Right cardiac atrium (tissue), 5 donors: ENCODE measurements at places on chromosomes 2 and 18.

GRCh38 chr2:83587309-83587708, 871.8 kb downstream of the SUCLG1 start:
- no peak for DNase-seq

GRCh38 chr2:141554810-141555209, 576.0 kb downstream of the LRP1B start:
- DNase-seq = no peak

DNA sequence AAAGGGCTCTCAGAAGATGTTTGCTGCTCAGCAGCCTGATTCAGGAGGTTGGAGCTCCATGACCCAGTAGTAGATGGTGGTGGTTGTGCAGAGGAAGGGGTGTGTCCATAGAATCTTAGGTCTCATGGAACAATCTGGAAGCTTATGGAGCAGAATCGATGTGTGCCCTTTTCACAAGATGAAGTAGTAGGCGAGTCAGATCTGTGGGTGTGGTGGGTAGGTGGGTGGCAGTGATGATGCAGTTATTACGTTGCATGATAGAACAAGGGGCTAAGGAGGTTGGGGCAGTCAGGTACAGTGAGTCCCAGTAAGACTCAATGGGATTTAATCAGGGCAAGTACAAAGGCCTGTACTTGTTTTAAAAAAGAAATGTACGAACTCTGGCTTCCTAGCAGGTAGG, 9.1 kb downstream of the TET3 start:
- no peak for DNase-seq

GRCh38 chr2:17747684-17748452, 5.7 kb downstream of the SMC6 start:
- DNase-seq = no peak

- peak; percentile 80 for DNase-seq
Measured at GRCh38 chr2:98140210-98140609, 53.2 kb downstream of the VWA3B start.

- no peak for DNase-seq
Measured at GRCh38 chr2:96157649-96158553, 12.7 kb upstream of the DUSP2 start.

GRCh38 chr2:240551288-240551687, 6.5 kb downstream of the ANKMY1 start:
- no peak for DNase-seq

- DNase-seq = no peak
Measured at GRCh38 chr2:241991299-241991698, 121.8 kb downstream of the RTP5 start.

GRCh38 chr2:218444692-218445357, 25.9 kb downstream of the VIL1 start:
- no peak for DNase-seq

DNA sequence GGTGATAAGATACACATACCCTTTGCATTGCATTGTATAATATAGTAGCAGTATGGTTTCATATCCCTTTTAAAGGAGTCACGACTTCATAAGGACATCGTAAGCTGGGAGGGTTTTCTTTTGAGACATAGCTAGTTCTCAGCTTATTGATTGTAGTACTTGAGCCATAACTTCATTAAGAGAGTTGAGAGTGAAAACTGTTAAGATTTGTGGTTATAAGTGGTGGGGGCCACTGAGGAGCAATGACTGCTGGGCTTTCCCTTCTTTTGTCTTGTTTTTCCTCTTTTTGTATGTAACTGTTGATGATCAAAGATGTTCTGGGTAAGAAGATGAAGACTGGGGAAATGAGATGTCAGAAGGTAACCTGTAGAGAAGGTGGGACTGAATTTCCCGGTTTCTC, 11.0 kb downstream of the EIF5B start:
- no peak for DNase-seq

GRCh38 chr2:220756653-220757052, 815.5 kb downstream of the EPHA4 start:
- no peak for DNase-seq

GRCh38 chr2:189267491-189267890, 87.9 kb upstream of the COL5A2 start:
- DNase-seq = no peak

GRCh38 chr2:149223472-149224095, 106.8 kb upstream of the LYPD6 start:
- no peak for DNase-seq

GRCh38 chr18:73824671-73825070, 323.0 kb downstream of the FBXO15 start:
- no peak for DNase-seq

DNA sequence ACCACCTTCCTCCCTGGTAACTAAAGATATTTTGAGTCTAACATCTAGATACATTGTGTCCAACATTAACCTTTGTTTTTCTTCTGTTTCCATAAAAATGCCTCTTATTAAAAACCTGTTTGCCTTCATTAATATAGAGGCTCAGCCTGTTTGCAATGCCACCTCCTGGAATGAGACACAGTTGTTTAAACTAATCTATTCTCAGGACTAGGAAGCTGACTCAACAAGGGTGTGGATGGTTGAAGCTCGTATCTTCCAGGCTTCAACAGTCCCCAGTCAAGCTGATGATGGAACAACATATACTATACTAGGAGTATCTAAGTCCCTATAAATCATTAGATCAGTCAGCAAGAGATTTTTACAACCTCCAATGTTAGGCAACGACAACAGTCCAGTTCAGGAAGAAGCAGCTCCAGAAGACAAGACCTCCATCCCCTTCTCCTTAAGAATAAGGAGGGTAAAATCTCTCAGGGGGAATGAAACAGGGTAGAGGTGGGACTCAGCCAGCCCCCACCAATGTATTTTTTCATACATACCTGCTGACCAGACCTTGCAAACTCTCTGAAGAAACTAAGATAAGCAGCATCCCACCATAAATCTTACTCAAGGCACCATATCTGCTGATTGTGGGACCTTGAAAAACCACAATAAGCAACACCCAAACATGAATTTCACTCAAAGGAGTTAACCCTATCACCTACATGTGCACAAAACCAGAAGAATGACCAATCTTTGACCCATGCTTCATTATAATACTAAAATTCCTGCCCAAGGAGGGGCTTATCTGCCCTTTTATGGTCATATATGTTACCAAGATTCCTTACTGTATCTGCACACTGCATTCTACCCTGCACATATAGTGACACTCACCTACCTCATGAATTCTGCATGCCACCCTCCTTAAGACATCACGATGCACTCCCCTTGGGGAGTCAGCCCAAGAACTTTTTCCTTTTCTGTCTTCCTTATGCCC, 21.4 kb downstream of the ZNF24 start:
- DNase-seq = no peak
